CD4-positive, alpha-beta T cell treated with Interleukin-6 at 100 ng/mL for 8 hours (primary cell): ENCODE measurements at places on chromosomes 2 and 18.

- DNase-seq: no peak
Measured at GRCh38 chr2:14675489-14675888, 43.0 kb downstream of the LRATD1 start.

DNA sequence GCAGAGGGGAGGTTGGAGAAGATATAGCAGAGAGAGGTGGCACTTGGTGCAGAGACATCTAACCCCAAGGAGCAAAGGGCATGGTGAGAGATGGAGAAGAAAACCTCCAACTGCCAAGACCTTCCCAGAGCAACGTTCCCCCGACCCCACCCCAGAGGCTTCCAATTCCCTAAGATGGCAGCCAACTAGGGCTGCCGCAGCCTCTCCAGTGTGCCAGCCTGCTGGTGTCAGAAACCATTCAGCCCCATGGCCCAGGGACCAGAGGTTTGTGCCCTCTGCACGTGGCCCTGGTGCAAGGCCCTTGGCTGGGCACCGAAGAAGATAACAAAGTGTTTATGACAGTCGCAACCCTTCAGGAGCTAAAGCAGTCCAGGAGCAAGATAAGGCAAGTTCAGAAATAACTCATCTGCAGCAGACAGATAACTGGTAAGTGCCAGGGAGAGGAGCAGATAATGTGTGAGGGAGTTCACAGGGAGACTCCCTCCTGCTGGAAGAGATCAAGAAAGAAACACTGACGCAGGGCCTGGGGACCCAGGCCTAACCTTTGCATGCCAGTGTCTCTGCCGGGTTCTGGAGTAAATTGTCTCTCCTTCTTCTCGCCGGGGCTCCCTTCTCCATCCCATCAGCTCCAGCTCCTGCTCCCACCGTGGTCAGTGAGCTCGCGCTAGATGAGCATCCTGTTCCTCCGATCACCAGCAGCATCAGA is 66.1 kb upstream of the ID2 start:
- DNase-seq: no peak

GRCh38 chr2:29314816-29315571 is 199.8 kb downstream of the CLIP4 start:
- peak; percentile 43 for DNase-seq

DNA sequence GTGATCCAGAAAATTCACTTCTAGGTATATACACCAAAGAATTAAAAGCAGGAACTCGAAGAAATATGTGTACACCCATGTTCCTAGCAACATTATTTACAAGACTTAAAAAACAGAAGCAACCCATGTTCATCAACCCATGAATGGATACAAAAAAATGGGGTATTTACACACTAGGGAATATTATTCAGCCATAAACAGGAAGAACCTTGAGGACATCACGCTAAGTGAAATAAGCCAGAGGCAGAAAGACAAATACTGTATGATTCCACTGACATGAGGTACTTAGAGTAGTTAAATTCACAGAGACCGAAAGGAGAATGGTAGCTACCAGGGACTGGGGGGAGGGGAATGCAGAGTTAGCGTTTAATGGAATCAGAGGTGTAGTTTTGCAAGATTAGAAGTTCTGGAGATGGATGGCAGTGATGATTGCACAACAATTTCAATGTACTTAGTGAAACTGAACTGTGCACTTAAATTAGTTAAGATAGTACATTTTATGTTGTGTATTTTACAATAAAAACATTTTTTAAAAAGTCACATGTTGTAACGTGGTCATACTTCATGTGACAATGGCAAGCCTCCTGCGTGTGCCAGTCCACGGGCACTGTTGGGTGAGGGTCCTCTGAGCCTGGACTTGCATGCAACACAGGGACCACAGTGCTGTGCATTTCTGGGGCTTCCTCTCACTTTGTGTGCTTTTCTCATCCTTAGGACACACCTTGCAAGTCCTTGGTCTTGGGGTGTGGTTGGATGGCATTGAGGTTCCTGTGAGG is 206.1 kb upstream of the HDAC4 start:
- DNase-seq: no peak

DNA sequence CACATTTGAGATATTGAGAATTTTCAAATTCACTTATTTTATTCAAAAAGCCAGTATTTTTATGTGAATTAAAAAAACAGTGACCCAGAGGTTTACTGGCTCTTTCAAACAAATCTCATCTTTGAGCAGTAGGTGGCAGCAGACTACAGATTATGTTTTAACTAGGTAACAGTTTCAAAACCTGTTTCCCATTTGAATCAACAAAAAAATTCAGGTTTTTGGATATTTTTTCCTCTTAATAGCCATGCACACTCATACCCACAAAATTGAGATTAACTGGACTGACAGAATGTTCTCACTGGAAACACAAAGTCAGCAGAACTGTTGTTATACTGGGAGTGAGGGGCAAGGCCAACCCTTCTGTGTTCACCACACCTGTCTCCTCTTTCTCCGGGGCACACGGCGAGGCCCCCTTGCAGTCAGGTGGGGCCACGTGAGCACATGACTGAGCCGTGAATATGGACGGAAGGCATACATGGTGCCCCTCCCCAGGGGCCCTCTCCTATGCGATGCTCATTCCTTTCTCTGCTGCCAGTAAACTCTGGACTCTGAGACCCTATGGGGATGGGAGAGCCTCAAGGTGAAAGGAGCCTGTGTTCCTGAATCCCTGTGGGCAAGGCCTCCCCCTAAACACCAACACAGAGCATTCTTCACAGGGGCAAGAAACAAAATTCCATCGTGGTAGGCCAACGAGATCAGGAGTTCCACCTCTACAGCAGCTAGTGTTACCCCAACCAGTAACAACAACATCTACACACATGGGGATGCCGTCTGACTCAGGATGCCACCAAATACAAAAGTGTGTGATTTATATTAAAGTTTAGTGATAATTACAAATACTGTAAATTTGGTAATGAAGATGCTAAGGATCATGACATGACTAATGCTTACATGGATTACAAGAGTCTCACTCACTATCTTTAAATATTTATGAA is 80.4 kb downstream of the LPIN2 start:
- peak; percentile 71 for DNase-seq
